ENCODE measurements at places on chromosomes 16 and 17.

GRCh38 chr16:28164140-28164539, 47.6 kb downstream of the XPO6 start:
- DNase-seq = no peak

DNA sequence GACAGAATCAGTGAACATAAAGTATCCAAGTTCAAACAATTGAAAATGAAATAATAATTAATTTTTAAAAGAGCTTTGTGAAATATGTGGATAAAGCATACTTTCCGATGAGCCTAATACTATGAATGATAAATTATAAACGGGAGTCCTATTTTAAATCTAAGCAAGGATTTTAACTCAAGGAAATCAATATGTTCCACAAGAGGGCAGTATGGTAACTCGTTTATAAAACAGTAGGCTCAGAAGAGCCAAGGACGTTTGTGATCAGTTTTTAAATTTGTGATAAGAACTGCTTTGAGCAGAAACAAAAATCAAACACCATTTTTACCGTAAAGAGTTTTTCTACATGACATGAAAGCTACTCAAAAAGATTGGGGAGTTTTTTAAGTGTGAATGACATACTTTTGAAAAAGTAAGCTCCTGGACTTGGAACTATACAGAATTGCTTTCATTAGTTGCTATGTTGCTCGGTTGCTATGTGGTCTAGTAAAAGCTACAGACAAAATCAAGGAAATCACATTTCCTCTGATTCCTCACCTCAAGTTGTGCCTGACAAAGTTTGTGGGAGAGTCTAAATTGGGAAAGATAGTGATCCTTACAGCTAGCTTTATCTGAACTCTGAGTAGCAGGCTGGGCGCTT, 11.8 kb upstream of the TEKT1 start:
- DNase-seq = no peak

- DNase-seq = no peak
Measured at GRCh38 chr17:17078832-17079231, 36.6 kb downstream of the MPRIP start.

DNA sequence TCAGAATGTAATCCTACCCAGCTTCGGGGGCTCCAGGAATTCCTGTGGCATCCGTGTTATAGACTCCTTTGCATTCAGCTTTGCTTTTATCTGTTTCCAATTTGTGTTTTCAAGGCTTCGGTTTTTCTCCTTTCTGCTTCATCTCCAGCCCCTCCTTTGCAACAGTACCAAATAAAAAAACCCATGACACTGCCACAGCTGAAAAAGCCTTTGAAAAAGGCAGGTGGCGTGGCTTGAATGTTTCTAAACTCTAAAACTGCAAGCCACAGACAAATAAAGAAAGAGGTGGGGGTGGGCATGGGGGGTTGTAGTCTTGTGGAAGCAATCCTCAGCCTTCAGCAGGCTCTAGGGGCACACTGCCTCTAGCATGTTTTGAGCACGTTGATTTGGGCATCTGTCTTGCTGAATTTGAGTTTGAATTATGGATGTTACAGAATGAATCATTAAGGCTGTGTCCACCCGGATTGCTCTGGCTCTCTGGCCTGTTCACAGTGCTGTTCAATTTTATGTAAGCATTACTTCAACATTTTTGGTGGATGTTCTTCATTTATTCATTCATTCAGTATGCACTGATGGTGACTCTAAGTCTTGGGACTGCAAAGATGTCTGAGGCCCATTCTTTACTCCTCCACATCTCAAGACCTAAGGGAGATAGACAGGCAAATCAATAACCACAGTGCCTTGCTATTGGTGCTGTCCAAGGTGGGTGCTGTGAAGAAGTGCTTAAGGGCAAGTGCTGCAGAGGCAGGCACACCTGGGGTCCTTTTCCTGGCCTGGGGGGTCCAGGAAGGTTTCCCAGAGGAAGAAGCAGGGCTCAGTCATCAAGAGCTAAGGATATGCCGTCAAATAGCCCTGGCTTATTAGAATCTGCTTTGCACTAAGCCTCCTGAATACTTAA, 77.4 kb downstream of the CDH13 start:
- no peak for DNase-seq

DNA sequence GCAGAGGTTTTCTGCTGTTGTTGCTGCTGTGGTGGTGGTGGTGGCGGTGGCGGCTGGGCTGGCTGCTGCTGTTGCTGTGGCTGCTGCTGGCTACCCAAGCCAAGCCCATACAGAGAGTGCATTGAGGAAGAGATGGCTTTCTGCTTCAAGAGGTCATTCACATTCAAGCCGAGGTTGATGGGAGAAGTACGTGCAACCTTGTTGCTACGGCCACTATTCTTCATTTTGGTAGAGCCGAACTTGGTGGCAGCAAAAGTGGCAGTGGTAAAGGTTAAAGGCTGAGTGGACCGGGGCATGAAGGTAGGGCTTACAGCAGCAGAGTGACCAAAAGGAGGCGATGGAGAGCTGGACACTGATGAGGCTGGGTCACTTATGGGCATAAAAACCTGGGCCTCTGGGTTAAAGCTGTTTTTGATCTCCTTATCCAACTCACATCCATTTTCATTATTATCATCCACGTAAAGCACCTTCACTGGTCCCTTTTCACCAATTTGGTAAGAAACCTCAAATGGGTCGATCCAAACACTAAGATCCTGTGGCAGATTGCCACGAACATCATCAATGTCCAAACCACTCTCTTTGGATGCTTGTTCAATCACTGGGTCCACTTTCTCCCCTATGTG, 2.8 kb downstream of the TOB1 start:
- DNase-seq = no peak

DNA sequence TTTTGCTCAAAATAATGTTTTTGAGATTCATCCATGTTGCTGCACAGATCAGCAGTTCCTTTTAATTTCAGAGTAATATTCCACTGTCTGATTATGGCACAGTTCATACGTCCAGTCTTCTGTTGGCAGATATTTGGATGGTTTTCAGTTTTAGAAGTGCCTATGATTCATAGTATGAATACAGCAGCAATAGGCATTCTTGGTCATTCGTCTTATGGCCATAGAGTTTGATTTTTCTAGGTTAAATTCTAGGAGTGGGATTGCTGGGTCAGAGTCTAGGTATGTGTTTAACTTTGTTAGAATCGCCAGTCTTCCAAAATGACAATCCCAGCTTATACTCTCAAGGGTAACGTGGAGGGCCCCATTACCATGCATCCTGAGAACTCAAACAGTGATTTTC, 11.5 kb upstream of the IL34 start:
- no peak for DNase-seq

DNA sequence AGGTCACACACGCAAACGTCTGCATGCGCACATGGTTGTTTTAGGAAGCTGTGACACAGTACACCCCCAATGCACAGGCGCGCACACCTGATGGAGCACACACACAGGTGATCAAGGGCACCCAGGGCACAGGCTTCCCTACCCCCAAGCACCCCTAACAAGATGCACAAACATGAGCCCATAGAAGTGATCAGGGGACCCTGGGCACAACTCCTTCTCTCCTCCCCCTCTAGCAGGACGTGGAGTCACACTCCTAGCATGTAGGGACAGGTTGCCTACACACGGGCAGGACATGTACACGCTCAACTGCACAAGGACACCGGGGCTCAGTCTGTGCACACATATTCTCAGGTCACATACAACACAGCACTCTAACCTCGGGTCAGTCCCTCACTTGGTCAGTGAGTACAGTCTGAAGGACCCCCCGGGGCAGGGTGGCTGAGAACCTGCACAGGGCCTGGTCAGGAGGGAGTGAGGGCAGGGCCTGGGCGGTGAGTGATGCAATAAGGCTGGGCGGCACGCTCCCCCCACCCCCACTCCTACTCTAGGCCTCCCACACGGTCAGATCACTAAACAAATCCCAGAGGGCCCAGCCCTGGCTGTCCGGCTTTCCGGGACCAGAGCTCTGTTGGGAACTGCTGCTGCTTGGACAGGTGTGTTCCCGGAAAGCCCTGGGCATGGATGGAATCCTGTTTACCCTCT, 751 bp upstream of the DOC2B start:
- DNase-seq = no peak

- no peak for DNase-seq
Measured at GRCh38 chr16:25011891-25012514, 3.2 kb downstream of the ARHGAP17 start.

DNA sequence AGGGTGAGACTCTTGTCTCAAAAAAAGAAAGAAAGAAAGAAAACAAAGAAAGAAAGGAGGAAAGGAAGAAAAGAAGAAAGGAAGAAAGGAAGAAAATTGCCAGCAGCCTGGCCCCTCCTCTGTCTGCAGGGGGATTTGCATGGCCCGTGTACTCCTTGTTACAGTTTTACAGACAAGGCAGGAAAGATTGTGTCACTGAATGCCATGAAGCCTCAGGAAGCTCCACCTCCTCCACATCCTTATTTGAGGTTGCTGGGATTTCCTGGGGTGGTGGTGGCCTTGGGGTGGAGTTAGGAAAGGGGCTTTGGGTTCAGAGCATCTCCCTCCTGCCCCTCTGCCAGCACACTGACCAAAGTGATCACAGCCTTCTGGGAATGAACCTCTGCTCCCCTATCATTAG, 23.6 kb downstream of the CFAP20 start:
- DNase-seq = no peak

DNA sequence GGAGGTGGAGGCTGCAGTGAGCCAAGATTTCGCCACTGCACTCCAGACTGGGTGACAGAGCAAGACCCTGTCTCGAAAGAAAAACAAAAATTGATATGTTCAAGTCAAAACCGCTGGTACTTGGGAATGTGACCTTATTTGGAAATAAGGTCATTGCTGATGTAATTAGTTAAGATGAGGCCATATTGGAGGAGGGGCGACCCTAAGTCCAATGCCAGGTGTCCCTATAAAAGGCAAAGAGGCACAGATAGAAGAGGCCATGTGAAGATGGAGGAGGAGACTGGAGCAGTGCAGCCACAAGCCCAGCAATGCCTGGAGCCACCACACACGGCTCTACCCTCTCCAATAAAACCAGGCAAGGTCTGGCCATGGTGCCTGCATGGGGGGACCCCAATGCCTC, 50.8 kb upstream of the JPH3 start:
- DNase-seq = no peak

GRCh38 chr16:48687421-48688038, 77.5 kb upstream of the N4BP1 start:
- peak; percentile 15 for DNase-seq

DNA sequence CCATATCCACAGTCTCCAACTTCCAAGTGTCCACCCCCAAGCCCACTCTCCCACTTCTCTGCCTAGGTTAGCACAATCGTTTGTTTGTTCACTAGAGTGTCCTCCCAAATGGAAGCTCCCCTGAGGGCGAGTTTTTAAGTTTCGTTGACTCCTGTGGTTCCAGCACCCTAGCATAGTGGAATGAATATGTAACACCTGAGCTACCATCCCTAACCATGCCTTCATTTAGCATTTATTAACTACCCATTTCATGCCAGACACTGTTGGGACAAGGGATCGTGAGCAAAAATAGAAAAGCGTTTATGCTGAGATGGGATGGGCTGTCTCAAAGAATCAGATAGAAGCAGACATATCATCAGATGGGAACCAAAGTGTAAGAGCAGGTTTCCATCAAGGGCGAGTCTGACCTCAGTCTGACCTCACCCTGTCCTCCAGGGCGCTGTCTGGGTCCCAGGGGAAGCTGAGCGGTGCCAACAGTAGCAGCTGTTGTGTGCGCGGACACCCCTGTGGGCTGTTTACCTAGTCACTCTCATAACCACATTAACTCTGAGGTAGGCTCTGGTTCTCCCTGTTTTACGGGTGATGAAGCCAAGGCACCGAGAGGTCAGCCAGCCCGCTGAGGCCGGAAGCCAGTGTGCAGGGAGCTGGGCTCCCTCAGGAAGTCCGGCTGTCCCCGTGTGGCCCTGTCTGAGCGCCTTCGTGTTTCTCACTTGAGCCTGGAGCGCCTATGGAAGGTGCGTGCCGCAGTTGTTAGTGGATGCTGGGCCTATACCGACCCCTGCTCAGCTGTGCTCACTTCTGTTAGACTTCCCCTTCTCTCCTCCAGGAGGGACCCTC, 6.2 kb downstream of the CNP start:
- DNase-seq = no peak

GRCh38 chr17:10652984-10653659, 4.0 kb downstream of the MYH3 start:
- DNase-seq = no peak

GRCh38 chr17:40801157-40801556, 1.4 kb upstream of the KRT28 start:
- DNase-seq = no peak

- no peak for DNase-seq
Measured at GRCh38 chr16:69706256-69706974, 19.9 kb downstream of the NQO1 start.

DNA sequence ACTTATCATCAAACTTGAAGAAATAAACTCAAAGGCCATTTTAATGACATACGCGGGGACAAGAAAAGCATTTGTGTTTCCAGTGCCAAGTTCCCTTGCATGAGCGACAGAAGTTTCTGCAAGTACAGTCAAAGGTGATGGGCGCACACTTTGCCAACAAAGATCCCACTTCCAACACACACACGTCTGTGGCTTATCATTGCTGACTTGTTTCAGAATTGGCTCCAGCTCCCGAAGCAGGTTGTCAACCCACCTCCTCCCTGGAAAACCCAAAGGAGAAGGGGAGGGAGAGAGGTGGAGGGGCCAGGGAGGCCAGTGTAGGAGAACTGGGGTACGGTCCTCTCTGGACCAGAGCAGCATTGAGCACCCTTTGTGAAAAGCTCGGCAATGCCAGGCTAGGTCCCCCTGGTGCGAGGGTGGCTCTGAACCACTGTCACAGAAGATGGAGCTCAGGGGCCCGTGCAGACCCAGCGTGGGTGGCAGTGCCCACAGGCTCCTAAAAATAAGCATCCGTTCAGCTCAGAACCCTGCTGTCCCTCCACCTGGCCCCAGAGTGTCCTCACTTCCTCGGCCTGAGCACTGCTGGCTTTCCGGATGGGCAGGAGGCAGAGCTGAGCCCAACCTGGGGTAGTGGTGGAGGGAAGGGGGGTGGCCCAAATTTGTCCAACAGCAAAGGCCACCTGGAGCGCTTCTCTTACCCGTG, 33.2 kb downstream of the RBFOX3 start:
- DNase-seq = no peak

- no peak for DNase-seq
Measured at GRCh38 chr17:2420176-2420575, 19.3 kb upstream of the MNT start.

DNA sequence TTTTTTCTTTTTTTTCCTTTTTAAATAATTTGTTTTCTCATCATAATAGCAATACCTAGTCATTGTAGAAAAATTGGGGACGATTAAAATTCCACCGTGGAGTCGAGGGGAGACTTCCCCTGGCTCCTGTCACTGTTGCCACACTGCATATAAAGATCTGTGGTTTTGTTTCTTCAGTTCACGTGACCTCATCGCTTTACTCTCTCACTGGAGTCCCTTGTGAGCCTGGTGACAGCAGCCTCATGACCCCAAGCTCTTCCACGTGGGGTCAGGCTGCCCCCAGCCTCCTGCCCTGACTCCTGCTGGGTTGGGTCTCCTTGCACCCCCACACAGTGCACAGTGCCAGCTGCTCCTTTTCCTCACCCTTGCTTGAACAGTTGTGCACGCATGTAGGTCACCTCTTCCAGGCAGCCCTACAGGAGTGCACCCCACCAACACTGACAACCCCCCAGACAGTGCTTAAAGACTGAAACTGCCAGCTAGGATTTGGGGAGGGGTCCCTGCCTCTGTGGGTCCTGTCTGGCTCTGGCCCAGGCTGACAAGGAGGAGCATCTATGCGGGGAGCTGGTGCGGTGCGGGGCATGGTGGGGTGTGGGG, 7.3 kb upstream of the METRNL start:
- no peak for DNase-seq

- DNase-seq = no peak
Measured at GRCh38 chr16:27441276-27441675, 39.3 kb downstream of the IL21R start.

All from pulmonary artery endothelial cell (primary cell).